B cell (primary cell): ENCODE measurements at places on chromosomes 3 and 15. TPM values are rescaled to one million over a fixed set of nuclear protein-coding genes. Genes with fewer than 3 reads are reported as not detected.

DNA sequence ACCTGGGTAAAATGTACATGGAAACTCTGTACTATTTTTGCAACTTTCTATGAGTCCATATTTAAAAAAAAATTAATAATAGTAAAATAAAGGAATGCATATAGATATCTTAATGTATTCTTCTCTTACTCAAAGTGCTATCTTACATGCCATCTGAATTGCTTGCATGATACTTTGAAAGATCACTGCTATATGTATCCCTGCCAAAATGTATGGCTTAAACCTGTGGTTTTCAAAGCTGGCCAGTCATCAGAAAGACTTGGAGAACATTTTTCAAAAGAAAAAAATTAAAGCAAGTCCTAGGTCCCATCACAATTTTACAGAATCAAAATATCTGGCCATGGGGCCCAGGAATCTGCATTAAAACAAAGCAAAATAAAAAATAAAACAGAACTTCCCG lies 262.1 kb downstream of the LPP start:
- H3K27ac ChIP-seq, result no peak overlapping the region
- no peak overlapping the region for H3K4me3 ChIP-seq
- peaks cover 42% of the 10 kb centered on the region for H3K4me1 ChIP-seq
- H3K27me3 ChIP-seq, result no peaks in the 10 kb centered on the region

- H3K36me3 ChIP-seq, result no peaks in the 10 kb centered on the region
- H3K4me3 ChIP-seq, result no peak overlapping the region
- no peak for DNase-seq
- no peak overlapping the region for H3K27ac ChIP-seq
Observed at GRCh38 chr3:31546725-31547124, 14.0 kb downstream of the STT3B start.

GRCh38 chr3:108175352-108175751 lies 46.9 kb downstream of the IFT57 start:
- no peaks in the 10 kb centered on the region for H3K27me3 ChIP-seq
- no peak overlapping the region for H3K4me3 ChIP-seq
- H3K4me1 ChIP-seq, result peaks cover 12% of the 10 kb centered on the region
- no peaks in the 10 kb centered on the region for H3K36me3 ChIP-seq

- no peak overlapping the region for H3K27ac ChIP-seq
- no peaks in the 10 kb centered on the region for H3K27me3 ChIP-seq
- no peaks in the 10 kb centered on the region for H3K4me1 ChIP-seq
- no peaks in the 10 kb centered on the region for H3K36me3 ChIP-seq
Observed at GRCh38 chr3:30750967-30751366, 143.5 kb downstream of the GADL1 start.

- no peaks in the 10 kb centered on the region for H3K4me1 ChIP-seq
- no peaks in the 10 kb centered on the region for H3K36me3 ChIP-seq
- no peak for DNase-seq
- H3K27ac ChIP-seq, result no peak overlapping the region
- no peaks in the 10 kb centered on the region for H3K27me3 ChIP-seq
- H3K4me3 ChIP-seq, result no peak overlapping the region
Observed at GRCh38 chr3:176159796-176160195, 1037.5 kb downstream of the TBL1XR1 start.

GRCh38 chr3:16932877-16933276 lies 48.1 kb downstream of the PLCL2 start:
- H3K27ac ChIP-seq, result peak overlapping the region; percentile 33
- no peaks in the 10 kb centered on the region for H3K27me3 ChIP-seq
- H3K4me3 ChIP-seq, result no peak overlapping the region
- peaks cover 54% of the 10 kb centered on the region for H3K4me1 ChIP-seq

DNA sequence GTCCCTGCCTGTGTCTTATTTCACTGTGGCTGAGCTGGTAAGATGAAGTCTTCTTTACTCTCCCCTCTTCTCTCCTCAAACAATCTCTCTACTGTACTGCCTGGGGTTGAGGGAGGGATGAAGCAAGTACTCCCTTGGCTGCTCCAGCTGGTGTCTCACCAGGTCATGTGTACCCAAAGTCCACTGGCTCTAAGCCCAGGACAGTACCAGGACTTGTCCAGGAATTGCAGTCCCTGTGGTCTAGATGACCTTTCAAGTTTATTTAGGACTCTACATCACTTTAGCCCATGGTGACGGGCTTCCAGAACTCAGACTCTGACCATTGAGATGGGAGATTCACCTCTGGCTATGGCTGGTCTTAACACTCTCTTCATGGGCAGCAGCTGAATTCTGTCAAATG lies 17.5 kb upstream of the SLC27A2 start:
- H3K27me3 ChIP-seq, result no peaks in the 10 kb centered on the region
- no peak for DNase-seq
- no peaks in the 10 kb centered on the region for H3K4me1 ChIP-seq

DNA sequence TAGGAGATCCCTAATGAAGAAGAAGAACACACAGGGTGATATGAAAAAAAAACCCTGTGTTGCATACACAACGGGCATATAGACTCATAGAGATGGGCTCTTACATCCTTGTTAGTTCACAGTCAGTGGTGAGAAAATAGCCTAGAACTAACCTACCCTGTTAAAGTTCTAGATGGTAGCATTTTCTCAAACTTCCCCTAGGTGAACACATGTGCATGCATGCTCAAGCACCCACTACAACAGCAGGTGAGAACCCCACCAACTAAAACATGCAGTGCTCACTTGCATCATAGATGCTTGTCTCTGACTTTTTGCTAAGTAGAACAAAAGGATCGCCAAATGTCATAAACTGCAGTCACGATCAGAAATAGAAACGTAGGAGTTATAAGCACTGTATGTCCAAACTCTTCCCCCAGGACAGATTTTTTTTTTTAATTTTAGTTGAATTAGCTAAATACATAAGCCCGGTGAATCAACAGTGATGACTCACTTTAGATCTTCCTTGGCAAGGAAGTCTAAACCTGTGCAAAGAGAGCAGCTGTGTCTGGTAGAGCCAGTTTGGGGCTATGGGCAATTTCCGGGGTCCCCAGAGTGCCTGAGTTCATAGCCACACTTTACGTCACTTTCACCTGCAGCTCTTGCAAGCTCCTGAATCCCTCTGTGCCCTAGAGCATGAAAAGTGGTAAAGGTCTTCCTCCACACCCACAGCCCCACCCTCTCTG lies 96.2 kb upstream of the SEMA6D start:
- DNase-seq, result no peak
- H3K27ac ChIP-seq, result no peak overlapping the region
- H3K36me3 ChIP-seq, result no peaks in the 10 kb centered on the region
- no peak overlapping the region for H3K4me3 ChIP-seq
- H3K4me1 ChIP-seq, result no peaks in the 10 kb centered on the region

GRCh38 chr3:111747490-111747889 lies 111.6 kb upstream of the PHLDB2 start:
- DNase-seq, result no peak
- H3K4me1 ChIP-seq, result no peaks in the 10 kb centered on the region
- H3K36me3 ChIP-seq, result no peaks in the 10 kb centered on the region
- H3K27ac ChIP-seq, result no peak overlapping the region

DNA sequence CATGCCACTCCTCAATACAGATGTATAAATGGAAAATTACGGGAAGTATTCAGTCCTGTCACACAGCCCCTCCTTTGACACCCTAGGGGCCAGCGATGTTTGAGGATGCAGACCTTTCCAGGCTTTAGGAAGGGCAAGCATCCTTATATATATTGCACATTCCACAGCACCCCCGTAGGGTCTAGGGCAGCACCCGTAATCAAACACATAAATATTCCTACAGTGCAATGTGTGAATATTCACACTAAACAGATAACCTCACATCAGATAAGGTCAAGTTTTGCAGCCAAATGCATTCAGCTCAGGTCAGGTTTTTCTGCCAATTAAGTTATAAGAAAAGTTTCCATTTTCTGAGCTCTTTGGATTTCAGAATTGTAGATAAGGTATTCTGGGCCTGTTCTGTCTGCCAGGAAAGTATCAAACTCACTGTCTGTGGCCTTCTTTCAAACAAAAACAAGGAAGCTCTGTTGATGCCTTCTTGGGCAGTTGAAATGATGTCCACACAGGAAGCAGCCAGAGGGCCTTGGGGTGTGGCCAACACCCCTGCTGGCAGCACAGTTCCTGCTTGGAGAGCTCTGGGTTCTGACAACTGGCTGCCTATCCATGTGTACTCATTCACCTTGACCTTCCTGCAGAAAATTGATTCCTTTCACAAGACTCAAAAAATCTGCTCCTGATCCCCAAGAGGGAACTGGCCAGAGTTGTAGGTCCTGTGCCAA lies 427.0 kb downstream of the NTRK3 start:
- no peak overlapping the region for H3K4me3 ChIP-seq
- no peak overlapping the region for H3K27ac ChIP-seq
- no peaks in the 10 kb centered on the region for H3K27me3 ChIP-seq
- no peak for DNase-seq

- no peak overlapping the region for H3K4me3 ChIP-seq
- no peaks in the 10 kb centered on the region for H3K36me3 ChIP-seq
- DNase-seq, result no peak
- no peaks in the 10 kb centered on the region for H3K4me1 ChIP-seq
- no peak overlapping the region for H3K27ac ChIP-seq
- H3K27me3 ChIP-seq, result no peaks in the 10 kb centered on the region
Observed at GRCh38 chr3:48012659-48013058, 3.6 kb downstream of the MAP4 start.

GRCh38 chr3:9581742-9582141 lies 28.1 kb upstream of the LHFPL4 start:
- H3K36me3 ChIP-seq, result no peaks in the 10 kb centered on the region
- no peak overlapping the region for H3K4me3 ChIP-seq
- H3K4me1 ChIP-seq, result no peaks in the 10 kb centered on the region
- DNase-seq, result no peak

- peaks cover 5% of the 10 kb centered on the region for H3K4me1 ChIP-seq
- H3K27me3 ChIP-seq, result peaks cover 43% of the 10 kb centered on the region
- no peak for DNase-seq
- H3K4me3 ChIP-seq, result no peak overlapping the region
- H3K27ac ChIP-seq, result no peak overlapping the region
Observed at GRCh38 chr15:96344060-96344705, 13.7 kb downstream of the NR2F2 start.

DNA sequence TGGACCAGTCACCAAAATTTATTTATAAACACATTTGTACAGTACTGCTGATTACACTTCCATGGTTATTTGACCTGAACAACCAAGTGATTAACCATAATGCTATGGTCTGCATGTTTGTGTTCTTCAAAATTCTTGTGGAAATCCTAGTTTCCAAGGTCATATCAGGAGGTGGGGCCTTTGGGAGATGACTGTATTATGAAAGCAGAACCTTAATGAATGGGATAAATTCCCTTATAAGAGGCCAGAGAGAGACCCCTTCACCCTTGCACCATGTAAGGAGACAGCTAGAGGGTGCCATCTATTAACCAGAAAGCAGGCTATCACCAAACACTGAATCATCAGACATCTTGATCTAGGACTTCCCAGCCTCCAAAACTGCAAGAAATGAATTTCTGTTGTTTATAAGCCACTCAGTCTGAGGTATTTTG lies 1.9 kb downstream of the SCAPER start:
- H3K27me3 ChIP-seq, result no peaks in the 10 kb centered on the region
- H3K4me1 ChIP-seq, result peaks cover 27% of the 10 kb centered on the region
- H3K27ac ChIP-seq, result no peak overlapping the region
- H3K36me3 ChIP-seq, result no peaks in the 10 kb centered on the region

DNA sequence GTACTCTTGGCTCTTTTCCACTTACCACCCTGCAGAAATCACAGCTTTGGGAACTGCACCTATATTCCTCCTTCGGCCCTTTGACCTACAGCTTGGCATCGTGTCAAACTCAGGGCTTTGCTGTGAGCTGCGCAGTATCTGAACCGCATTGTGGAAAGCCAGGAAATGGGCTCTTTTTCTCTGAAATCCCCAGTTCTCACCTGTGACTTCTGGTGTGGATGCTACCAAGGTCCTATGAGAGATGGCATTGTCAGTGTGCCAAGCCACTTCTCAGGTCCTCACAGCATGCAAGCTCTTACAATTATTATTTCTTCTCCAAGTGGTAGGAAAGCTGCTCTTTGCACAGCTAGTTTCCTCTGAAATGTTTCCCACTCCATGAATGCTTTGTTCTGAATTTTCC lies 450.6 kb upstream of the TBL1XR1 start:
- no peak for DNase-seq
- H3K36me3 ChIP-seq, result no peaks in the 10 kb centered on the region
- H3K27me3 ChIP-seq, result no peaks in the 10 kb centered on the region
- no peak overlapping the region for H3K27ac ChIP-seq
- H3K4me1 ChIP-seq, result peaks cover 17% of the 10 kb centered on the region
- H3K4me3 ChIP-seq, result no peak overlapping the region

DNA sequence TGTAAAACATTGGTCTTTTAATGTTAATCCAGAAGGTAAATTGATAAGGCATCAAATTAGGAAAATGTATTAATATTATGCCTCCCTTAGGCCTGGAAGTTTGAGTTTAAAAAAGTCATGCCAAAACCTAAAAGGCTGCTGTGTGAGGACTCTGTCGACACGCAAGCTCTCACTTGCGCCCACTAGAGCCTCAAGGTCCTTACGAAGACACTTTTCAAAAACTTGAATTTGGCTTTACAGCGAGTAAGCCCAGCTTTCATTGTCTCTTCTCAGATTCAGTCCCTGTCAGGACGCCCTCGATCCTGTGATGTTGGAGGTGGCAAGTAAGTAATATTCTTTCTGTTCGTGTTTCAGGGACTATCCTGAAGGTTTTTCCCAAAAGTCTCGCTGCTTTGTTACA lies 89.7 kb downstream of the CRTC3 start:
- peaks cover 19% of the 10 kb centered on the region for H3K4me1 ChIP-seq
- H3K36me3 ChIP-seq, result no peaks in the 10 kb centered on the region
- H3K27ac ChIP-seq, result peak overlapping the region; percentile 64
- H3K27me3 ChIP-seq, result no peaks in the 10 kb centered on the region
- no peak for DNase-seq
- no peak overlapping the region for H3K4me3 ChIP-seq

DNA sequence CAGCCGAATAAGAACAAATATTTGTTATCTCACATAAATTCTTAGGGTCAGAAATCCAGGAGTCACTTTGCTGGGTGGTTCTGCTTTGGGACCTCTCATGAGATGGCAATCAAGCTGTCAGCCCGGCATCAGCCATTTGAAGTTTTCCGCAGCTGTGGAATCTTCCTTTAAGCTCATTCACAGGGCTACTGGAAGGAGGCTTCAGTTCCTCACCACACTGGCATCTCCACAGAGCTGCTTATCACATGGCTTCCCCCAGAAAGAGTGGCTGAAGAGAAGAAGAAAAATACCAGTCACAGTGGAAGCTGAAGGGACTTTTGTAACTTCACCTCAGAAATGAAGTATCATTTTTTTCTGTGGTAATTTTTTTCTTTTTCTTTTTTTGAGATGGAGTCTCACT lies 267.7 kb downstream of the CHL1 start:
- H3K27me3 ChIP-seq, result no peaks in the 10 kb centered on the region
- no peaks in the 10 kb centered on the region for H3K36me3 ChIP-seq
- no peaks in the 10 kb centered on the region for H3K4me1 ChIP-seq
- no peak overlapping the region for H3K27ac ChIP-seq
- peak; percentile 7 for DNase-seq

- H3K4me1 ChIP-seq, result no peaks in the 10 kb centered on the region
- no peaks in the 10 kb centered on the region for H3K36me3 ChIP-seq
- H3K27me3 ChIP-seq, result no peaks in the 10 kb centered on the region
Observed at GRCh38 chr3:24182756-24183155, 237.7 kb downstream of the NR1D2 start.

The ISLR gene
- total RNA-seq, result not detected in 2 replicates

The CPNE4 gene
- total RNA-seq, result not detected in 2 replicates

The TTBK2 gene
- 38.7 and 39.6 TPM in 2 replicates for total RNA-seq

The SLC2A2 gene
- total RNA-seq, result not detected in 2 replicates

The HYAL1 gene
- 0.19 and 0.30 TPM in 2 replicates for total RNA-seq

The TUSC2 gene
- 25.5 and 28.2 TPM in 2 replicates for total RNA-seq

The HESX1 gene
- total RNA-seq, result 0.39 and 0.90 TPM in 2 replicates

The USP50 gene
- total RNA-seq, result 0.34 TPM in 1 of 2 replicates, not detected in the other

The UBA3 gene
- 89.4 and 99.8 TPM in 2 replicates for total RNA-seq

The SLC6A1 gene
- total RNA-seq, result not detected in 2 replicates

The ITIH4 gene
- total RNA-seq, result 38.5 and 38.7 TPM in 2 replicates

The IL5RA gene
- 0.75 and 1.0 TPM in 2 replicates for total RNA-seq

The KLHL6 gene
- total RNA-seq, result 69.7 and 72.6 TPM in 2 replicates
